ENCODE measurements at places on chromosomes 2 and 18. TPM values are rescaled to one million over a fixed set of nuclear protein-coding genes. Genes with fewer than 3 reads are reported as not detected.

IL1A gene
- 0.17 TPM for total RNA-seq

IL1F10 gene
- total RNA-seq, result not detected

RAB27B gene
- not detected for total RNA-seq

CDH20 gene
- not detected for total RNA-seq

ALLC gene
- total RNA-seq, result not detected

DNA sequence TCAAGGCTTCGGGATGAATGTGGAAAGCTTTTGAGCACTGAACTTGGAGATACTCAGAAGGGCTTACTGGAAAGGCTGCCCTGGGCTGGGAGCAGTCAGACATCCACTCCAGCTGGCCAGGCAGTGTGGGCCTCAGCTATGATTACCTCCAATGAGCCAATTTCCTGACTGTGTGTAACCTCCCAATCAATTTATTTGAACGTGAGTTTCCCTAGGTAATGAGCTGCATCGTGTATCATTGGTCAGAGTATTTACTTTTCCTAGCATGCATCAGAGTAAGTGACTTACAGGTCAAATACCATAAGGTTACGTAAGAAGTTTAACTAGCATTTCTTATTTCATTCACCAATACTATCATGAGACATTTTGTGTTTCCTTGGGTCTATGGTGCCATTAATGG, 11.0 kb upstream of the CTAGE1 start:
- H3K4me1 ChIP-seq, result no peaks in the 10 kb centered on the region
- no peak overlapping the region for H3K4me3 ChIP-seq
- H3K27me3 ChIP-seq, result no peaks in the 10 kb centered on the region
- H3K27ac ChIP-seq, result no peak overlapping the region
- DNase-seq, result no peak

GRCh38 chr2:240161087-240161750, 20.8 kb upstream of the OTOS start:
- H3K27me3 ChIP-seq, result peaks cover 6% of the 10 kb centered on the region
- H3K4me1 ChIP-seq, result no peaks in the 10 kb centered on the region
- H3K27ac ChIP-seq, result no peak overlapping the region
- no peaks in the 10 kb centered on the region for H3K36me3 ChIP-seq

- no peak overlapping the region for H3K27ac ChIP-seq
- H3K27me3 ChIP-seq, result no peaks in the 10 kb centered on the region
- no peak for DNase-seq
- no peaks in the 10 kb centered on the region for H3K4me1 ChIP-seq
Measured at GRCh38 chr2:78864205-78864604, 161.3 kb upstream of the REG3G start.

GRCh38 chr18:76357585-76358260, 137.3 kb downstream of the ZNF516 start:
- H3K4me1 ChIP-seq, result no peaks in the 10 kb centered on the region
- H3K4me3 ChIP-seq, result no peak overlapping the region
- H3K27me3 ChIP-seq, result peaks cover 2% of the 10 kb centered on the region
- DNase-seq, result no peak
- H3K36me3 ChIP-seq, result peaks cover 6% of the 10 kb centered on the region

DNA sequence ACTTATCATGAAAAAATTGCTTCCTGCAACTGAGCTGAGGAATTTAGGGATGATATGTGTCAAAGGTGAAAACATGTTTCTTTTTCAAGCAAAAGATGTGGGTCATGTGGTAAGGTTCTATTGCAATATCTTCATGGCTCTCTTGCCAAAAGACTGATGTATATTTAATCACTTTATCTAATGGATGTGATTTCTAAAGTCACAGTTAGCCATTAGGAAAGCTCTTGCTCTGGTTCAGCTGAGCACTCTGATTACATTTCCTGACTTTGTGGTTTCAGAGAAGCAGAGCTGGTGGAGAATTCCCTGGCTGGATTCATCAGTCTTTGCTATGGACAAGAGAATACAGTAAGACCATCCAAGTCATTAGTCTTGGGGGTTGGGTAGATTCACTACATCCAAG, 24.4 kb downstream of the SCN9A start:
- no peaks in the 10 kb centered on the region for H3K27me3 ChIP-seq
- DNase-seq, result no peak
- H3K36me3 ChIP-seq, result no peaks in the 10 kb centered on the region
- no peaks in the 10 kb centered on the region for H3K4me1 ChIP-seq
- H3K4me3 ChIP-seq, result no peak overlapping the region
- H3K27ac ChIP-seq, result no peak overlapping the region

GRCh38 chr2:224586127-224586695, 1.0 kb upstream of the CUL3 start:
- H3K36me3 ChIP-seq, result peaks cover 20% of the 10 kb centered on the region
- H3K27me3 ChIP-seq, result no peaks in the 10 kb centered on the region
- DNase-seq, result no peak
- peak overlapping the region; percentile 87 for H3K27ac ChIP-seq
- peak overlapping the region; percentile 90 for H3K4me3 ChIP-seq

DNA sequence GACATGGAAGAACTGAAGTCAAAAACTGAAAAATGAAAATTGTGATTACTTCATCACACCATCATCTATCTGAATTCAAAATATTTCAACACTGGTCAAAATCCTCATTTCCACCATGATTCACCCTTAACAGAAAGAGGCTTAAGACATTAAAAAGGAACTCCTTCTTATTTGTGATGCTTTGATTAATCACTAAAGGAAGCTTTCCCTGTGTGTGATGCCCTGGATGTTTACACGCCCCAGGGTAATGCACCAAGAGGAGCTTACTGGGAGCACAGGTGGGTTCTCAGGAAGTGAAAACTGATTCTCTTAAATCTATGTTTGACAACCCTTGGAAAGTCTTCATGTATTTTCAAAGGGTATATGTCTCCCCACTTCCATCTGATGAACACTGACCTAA, 11.5 kb downstream of the GRB14 start:
- H3K36me3 ChIP-seq, result no peaks in the 10 kb centered on the region
- H3K4me1 ChIP-seq, result no peaks in the 10 kb centered on the region
- no peak overlapping the region for H3K27ac ChIP-seq

GRCh38 chr2:53854678-53855077, 5.1 kb downstream of the GPR75 start:
- no peak for DNase-seq
- peaks cover 11% of the 10 kb centered on the region for H3K4me1 ChIP-seq
- H3K27ac ChIP-seq, result no peak overlapping the region
- H3K27me3 ChIP-seq, result no peaks in the 10 kb centered on the region
- peaks cover 15% of the 10 kb centered on the region for H3K36me3 ChIP-seq
- no peak overlapping the region for H3K4me3 ChIP-seq

- no peak for DNase-seq
- no peak overlapping the region for H3K4me3 ChIP-seq
- H3K27ac ChIP-seq, result no peak overlapping the region
- H3K36me3 ChIP-seq, result no peaks in the 10 kb centered on the region
Measured at GRCh38 chr2:74447230-74447999, 5.7 kb upstream of the RTKN start.

Measured in activated naive CD4-positive, alpha-beta T cell treated with anti-CD3 and anti-CD28 coated beads for 36 hours (primary cell).